DMS53 (cell line): ENCODE measurements at places on chromosomes 7 and 10.
A peak's percentile ranks its signal among the peaks of the same experiment; 100 is the strongest.

DNA sequence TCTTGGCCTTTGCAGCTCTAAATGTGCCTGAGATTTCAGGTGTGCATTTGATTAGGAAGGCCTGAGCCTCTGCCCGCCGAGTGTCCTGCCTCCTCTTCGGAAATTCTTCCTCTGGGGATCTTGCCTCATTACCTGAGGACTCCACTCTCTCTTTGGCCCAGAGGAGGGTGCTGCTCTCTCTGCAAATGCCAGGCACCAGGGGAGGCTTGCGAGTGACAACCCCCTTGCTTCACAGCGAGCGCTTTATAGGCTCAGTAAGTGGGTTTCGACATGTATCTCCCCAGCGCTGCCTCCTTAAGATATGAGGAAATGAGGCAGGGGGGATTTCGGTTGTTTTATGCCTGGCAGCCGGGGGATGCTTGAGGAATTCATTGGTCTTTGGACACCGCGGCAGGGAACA lies 423.9 kb downstream of the GLRX3 start:
- no peak for DNase-seq

GRCh38 chr10:124035928-124036558 lies 57.4 kb downstream of the CHST15 start:
- DNase-seq: peak; percentile 21

DNA sequence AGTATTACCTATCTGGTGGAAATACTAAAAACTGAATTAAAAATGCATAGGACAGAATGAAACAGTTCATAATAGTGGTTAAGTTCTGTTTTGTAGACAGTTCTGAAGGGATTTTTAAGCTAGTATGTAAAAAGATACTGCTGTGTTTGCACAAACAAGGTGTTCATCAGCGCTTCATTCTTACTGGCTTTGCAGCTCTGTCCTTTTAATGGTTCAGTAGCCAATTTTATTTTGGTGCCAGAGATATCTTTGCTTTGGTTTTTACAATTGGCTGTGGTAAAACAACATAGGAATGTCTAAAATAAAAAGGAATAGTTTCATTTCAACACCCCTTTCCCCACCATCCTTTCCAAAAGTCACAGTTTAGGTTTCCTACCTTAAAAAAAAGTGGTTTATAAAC lies 33.0 kb downstream of the STAM start:
- DNase-seq: no peak

DNA sequence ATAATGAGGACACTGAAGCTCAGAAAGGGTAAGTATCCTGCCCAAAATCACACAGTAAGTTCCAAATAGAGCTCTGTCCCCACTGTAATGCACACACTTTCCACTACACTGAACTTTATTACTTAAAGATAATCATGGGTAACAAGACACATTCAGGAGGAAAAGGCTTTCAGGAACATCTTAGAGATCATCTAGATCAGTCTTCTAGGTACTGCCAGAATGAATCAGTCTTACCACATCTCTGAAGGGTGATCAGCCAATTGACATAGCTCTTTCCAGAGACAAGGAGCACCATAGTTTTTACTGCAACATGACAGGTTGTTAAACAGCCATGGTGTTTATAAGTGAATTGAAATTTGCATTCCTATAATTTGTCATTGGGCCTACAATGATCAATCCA lies 5.4 kb upstream of the HERPUD2 start:
- no peak for DNase-seq

DNA sequence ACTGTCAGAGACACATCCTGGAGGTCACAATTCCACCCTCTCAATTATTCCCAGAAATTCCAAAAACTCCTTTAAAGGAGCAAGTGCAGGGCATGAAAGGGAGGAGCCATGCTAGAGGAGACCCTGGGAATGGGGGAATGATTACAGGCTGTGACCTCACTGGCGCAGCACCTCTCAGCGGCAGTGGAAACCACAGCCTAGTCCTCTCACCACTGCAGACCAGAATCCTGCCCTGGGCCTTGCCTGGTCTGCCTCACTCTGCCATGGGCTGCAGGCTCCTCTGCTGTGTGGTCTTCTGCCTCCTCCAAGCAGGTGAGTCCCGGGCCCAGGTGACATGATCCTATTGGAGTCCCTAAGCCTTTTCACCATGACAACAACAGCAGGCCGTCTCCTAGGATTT lies 50.5 kb upstream of the PRSS58 start:
- DNase-seq: no peak

DNA sequence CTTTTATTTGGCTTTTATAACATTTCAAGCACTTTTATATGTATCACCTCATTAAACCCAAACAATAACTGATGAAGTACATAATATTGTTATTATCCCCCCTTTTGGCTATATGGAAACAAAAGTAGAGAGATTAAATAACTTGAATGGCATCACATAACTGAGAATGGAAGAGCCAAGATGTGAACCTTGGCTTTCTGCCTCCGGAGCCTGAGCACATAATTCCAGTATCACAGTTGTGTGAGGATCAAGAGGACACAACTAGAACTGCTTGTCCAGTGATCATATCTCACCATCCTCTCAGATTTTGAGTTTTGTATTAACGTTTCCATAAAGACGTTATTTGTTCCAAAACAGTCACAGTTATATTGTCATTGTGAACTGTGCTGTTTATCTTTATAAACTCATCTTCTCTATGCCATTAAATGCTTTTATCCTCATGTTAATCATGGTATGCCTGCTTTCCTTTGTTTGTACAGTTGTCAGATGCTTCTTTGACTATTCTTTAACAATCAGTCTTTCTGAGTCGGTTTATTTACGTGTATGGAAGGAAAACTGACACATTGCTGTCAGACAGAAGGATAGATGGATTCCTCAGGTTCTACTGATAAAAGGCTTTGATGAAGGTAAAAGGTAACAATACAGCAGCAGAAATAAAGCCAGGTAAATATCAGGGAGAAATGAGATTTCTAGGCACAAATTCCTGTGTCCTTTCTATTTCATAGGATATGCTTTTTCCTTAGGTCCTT lies 92.0 kb upstream of the FAM13C start:
- no peak for DNase-seq

DNA sequence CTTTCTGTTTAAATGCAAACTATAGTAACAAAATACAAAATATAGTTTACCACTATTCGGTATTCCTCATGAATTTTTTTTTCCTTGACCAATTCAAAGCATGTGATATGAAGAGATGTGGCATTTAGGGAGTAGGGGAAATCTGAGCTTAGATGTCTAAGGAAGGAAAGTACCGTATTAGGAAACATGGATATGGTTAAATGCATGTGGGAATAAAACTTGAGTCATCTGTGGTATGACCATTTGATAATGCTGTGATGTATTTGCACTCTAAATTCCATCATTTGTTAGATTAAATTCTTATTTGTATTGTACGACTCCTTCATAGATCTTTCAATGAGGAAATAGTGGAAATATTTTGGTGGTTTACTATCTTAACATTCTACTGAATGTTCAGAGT lies 19.7 kb downstream of the AHR start:
- DNase-seq: no peak

- no peak for DNase-seq
Measured at GRCh38 chr10:7988989-7989388, 65.5 kb upstream of the GATA3 start.

- DNase-seq: no peak
Measured at GRCh38 chr7:5634107-5634950, 147.1 kb downstream of the RNF216 start.

GRCh38 chr10:119947300-119947699 lies 54.8 kb downstream of the SEC23IP start:
- DNase-seq: no peak

GRCh38 chr7:139829025-139829774 lies at the start of gene TBXAS1:
TSS of gene TBXAS1 (plus strand) at chr7:139829264. CDS start at chr7:139829391, 127 bp downstream.
- peak; percentile 87 for DNase-seq

- no peak for DNase-seq
Measured at GRCh38 chr10:5510281-5511072, 11.1 kb upstream of the CALML5 start.

- DNase-seq: peak; percentile 97
Measured at GRCh38 chr10:83886871-83887270, 252.4 kb upstream of the GHITM start.

- DNase-seq: peak; percentile 28
Measured at GRCh38 chr10:22684699-22685098, 29.7 kb downstream of the PIP4K2A start.

- no peak for DNase-seq
Measured at GRCh38 chr7:80999100-80999499, 80.2 kb upstream of the SEMA3C start.

DNA sequence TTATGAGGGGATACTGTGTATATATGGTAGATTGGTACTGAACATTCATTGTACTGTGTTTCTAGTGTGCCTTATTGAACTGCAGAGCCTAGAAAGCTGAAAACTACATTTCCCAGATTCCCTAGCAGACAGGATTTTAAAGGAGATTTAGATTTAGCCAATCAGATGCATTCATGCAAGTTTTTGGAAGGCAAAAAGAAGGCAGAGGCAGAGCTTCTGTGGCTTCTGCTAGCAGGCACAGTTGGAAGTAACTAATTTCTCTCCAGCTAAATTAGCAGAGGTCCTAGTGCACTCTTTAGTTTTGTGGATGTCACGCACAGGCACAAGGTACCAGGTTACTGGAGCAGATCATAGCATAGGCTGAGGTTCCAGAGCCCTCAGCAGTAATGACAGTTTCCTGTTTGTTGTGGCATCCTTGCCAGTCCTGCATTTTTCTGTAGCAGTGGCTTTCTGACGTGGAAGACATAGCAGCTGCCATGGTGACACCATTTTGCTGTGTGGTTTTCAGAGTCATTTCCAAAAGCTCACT lies 83.7 kb upstream of the CCDC71L start:
- DNase-seq: no peak

DNA sequence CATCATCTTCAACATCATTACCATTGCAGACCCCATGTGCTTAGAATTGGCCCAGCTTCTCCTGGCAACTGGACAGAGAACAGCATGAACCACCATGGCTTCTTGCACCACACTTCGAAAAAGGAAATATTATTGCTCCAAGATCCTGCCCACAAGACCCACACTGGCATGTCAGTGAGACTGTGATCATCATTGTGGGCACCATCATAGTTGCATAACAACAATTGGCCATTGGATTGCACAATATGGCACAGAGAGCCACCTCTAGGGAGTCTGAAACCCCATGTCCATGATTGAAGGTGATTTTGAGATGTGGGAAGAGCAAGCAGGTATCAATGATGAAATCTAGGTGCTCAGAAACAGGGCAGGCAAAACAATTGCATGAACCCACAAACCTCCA lies 918.9 kb downstream of the GRID1 start:
- DNase-seq: no peak
